Activated CD4-positive, alpha-beta memory T cell treated with anti-CD3 and anti-CD28 coated beads, Interleukin-2, amount 10 ng/mL, durations not matched to agents 7 days and 5 days (primary cell): ENCODE measurements at places on chromosomes 6 and 20. TPM values are rescaled to one million over a fixed set of nuclear protein-coding genes. Genes with fewer than 3 reads are reported as not detected.

The NHLRC1 gene
- 0.15 TPM for total RNA-seq

DNA sequence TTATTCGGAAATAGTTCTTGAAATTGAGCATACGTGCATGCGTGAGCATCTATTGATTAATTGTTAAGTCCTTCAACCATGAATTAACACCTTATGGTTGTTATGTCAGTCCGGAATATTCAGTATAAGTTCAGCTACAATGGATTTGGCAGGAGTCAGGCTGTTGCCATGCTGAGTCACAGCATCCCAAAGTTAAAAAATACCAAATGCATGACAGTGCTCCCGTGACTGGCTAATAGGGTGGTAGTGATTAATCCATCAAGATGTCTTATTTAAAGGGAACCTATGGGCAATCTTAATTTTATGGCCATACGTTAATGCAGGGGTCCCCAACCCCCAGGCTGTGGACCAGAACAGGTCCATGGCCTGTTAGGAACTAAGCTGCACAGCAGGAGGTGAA, 10.5 kb downstream of the RAE1 start:
- no peak overlapping the region for H3K4me3 ChIP-seq
- peaks cover 26% of the 10 kb centered on the region for H3K36me3 ChIP-seq
- no peak for DNase-seq
- no peaks in the 10 kb centered on the region for H3K27me3 ChIP-seq
- H3K4me1 ChIP-seq = no peaks in the 10 kb centered on the region

GRCh38 chr6:151666526-151666925, 141.0 kb upstream of the ESR1 start:
- H3K4me1 ChIP-seq = no peaks in the 10 kb centered on the region
- no peak overlapping the region for H3K27ac ChIP-seq
- DNase-seq = no peak

DNA sequence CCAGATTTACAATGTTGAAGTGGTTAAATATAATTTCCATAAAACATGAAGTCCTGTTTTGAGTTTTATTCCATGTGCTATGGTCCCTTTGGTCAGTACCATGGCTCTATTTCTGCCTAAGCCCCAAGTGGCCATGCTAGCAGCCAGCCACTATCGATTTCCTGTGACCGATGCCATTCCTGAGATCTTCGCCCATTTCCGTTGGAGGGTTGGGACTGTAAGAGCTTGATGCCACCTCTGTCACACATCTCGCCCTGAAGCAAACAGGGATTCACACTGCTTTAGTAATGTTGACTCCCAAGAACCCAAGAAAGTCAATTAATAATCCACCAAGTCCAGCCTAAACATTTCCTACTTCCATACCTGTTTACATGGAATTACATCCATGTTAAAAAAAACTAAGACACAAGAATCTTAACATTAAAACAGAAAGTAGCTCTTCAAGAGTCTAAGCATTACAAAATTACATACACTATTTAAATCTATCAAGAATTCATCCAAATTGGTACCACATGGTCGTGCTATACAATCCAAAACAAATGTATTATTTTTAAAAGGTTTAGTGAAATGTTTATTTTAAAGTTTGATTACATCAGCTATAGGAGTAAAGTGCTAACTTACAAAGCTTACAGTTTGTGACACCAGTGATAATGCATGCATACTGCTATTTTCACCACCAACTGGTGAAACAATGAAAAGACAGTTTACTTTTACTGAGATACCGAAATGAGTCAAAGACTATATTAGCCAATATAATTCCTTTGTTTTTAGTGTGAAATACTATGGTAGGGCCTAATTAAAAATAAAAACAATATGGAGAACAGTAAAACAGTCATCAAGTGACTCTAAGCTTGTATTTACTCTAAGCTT, 2.5 kb downstream of the RBM39 start:
- peak overlapping the region; percentile 98 for H3K4me3 ChIP-seq
- H3K27me3 ChIP-seq = no peaks in the 10 kb centered on the region
- peaks cover 63% of the 10 kb centered on the region for H3K36me3 ChIP-seq
- no peak for DNase-seq
- peaks cover 54% of the 10 kb centered on the region for H3K4me1 ChIP-seq

DNA sequence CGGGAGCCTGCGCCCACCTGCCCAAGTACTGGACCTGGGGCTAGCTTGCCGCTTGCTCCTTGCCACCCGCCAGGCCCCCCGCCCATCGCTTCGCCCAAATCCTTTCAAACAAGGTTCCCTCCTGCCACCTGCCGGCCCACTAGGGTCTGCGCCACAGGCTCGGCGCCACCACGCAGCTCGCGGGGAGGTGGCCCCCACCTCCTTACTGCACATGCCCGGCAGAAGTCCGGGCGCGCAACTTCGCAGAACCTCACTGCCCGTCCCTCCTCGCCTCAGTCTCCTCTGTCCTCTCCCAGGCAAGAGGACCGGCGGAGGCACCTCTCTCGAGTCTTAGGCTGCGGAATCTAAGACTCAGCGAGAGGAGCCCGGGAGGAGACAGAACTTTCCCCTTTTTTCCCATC, 11.2 kb downstream of the GNAS-AS1 start:
- peaks cover 12% of the 10 kb centered on the region for H3K36me3 ChIP-seq
- DNase-seq = peak; percentile 33
- H3K27ac ChIP-seq = no peak overlapping the region
- peaks cover 80% of the 10 kb centered on the region for H3K27me3 ChIP-seq
- H3K4me1 ChIP-seq = peaks cover 16% of the 10 kb centered on the region
- H3K4me3 ChIP-seq = no peak overlapping the region

DNA sequence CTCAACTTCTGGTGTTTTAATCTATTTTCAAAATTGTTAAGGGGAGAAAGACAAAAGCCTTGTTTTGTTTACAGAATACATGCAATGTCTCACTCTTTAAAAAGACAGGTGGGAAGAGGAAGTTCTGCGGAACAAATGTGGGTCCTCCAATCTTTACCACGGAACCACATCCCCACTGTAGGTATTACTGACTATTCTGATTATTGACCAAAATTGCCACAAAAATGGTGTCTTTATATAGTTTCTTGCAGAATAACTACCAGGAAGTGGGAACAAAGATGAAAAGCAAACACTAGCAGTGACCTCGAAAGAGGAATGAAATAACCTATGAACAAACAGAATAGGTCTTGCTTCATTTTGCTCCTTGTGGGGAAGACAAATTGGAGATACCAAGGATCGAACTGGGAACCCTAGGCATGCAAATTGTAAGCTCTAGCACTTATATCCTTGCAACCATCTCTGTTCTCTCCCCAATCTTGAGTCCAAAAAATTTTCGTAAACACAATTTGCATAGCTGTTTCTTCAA, 106.7 kb downstream of the GPX5 start:
- no peak for DNase-seq
- H3K4me1 ChIP-seq = peaks cover 12% of the 10 kb centered on the region
- peaks cover 13% of the 10 kb centered on the region for H3K36me3 ChIP-seq
- no peak overlapping the region for H3K27ac ChIP-seq

DNA sequence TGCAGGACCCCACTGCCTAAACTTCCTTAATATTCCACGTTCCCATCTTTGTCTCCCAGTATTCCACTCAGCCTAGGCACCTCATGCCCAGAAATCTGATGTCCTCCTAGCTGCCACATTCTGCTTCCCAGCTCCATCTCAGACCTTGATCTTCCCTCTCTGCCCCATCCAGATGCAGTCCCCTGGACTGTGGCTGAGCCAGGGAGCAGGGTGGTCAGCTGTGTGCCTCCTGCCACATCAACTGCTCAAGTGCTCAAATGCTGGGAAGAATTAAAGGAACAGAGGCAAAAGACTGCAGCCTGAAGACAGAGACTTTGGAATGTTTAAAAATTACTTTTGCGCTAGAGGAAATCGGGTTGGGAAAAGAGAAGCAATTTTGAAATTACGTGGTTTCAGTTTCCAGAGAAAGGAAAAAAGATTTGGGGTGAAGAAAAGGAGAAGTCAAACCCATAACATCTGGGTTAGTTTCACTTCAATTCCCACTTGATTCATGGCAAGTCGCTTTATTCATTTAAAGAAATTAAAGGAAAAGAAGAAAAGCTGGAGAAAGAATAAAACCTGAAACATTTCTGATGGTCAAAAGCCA, 704.8 kb downstream of the PTPRT start:
- no peak for DNase-seq
- H3K27me3 ChIP-seq = no peaks in the 10 kb centered on the region
- no peak overlapping the region for H3K27ac ChIP-seq
- H3K36me3 ChIP-seq = no peaks in the 10 kb centered on the region

DNA sequence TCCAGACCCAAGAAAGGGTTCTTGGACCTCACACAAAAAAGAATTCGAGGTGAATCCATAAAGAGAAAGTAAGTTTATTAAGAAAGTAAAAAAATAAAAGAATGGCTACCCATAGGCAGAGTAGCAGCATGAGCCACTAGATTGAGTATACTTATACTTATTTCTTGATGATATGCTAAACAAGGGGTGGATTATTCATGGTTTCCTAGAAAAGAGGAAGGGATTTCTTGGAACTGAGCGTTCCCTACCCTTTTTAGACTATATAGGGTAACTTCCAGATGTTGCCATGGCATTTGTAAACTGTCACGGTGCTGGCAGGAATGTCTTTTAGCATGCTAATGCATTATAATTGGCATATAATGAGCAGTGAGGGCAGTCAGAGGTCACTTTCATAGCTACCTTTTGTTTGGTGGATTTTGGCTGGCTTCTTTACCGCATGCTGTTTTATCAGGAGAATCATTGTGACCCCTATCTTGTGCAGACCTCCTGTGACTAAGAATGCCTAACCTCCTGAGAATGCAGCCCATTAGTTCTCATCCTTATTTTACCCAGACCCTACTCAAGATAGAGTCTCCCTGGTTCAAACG, 44.3 kb downstream of the TENT5A start:
- H3K4me1 ChIP-seq = no peaks in the 10 kb centered on the region
- H3K4me3 ChIP-seq = no peak overlapping the region
- H3K36me3 ChIP-seq = no peaks in the 10 kb centered on the region
- DNase-seq = no peak
- H3K27me3 ChIP-seq = no peaks in the 10 kb centered on the region
